ENCODE measurements at places on chromosomes 1 and 21.

- DNase-seq: no peak
These were observed 7.7 kb downstream of the ARMH1 start for GRCh38 chr1:44681905-44682882.

DNA sequence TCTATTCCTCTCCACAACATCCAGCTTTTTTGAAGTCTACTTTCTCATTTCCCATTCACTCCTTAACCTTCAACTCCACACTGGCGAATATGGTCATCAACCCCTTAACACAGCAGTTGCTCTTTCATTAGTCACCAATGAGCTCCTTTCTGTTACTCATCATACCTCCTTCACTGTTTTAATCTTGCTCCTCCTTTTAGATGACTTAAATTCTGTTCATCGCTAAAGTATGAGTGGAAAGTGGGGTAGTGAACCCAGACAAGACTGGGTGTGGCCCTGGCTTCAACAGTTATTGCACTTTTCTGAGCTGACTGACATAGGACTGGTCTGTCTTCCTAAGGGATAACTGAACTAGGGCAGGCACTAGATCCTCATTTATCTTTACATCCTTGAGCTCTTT, 51.3 kb downstream of the AKT3 start:
- peak; percentile 57 for DNase-seq

DNA sequence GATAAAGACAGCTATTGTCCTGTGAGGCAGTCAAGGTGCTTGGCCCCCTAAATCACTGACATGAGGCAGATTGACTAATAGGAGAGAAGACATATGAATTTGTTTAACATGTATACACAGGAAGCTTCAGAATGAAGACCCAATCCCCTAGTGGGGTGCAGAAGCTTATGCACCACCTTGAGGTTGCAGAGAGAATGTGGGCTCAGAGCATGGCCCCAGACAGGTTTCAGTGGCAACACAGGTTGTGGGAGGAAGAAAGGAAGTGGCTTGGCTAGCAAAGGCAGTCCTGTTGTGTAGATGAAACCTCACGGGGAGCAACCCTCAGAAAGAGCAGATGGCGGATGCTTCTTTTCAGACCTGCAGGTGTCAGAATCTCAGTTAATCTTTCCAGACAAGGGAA, 37.0 kb upstream of the PARP1 start:
- no peak for DNase-seq

DNA sequence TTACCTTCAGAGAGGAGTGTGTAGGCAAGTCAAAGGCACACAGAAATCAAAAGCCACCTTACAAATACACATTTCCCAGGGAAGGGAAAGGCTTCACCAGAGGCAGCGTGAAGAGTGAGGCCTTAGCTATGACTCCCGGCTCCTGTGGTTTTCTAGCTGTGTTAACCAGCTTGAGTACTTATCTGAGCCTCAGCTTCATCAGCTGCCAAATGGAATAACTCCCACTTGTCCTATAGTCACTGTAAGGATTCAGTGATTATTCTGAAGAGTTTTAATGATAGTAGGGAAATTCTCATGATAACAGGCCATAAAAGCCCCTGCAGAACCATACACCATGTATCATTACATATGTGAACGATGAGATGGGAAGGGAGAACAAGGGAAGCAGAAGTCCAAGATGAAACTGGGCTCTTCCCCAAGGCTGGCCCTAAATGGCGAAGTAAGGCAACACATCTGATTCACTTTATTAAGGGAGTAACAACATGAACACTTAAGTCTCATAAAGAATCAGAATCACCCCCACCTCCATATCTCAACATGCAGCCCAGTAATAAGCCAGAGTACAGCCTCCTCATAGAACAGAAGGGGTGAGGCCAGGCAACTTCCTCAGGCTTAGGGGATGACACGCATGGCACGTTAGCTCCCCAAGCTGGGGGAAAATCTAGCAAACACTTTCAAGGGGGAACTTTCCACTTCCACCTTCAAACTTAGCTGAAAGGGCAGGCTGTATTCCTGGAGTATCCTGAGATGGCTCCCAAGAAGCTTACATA, 63.7 kb downstream of the SLC66A1 start:
- DNase-seq: no peak

DNA sequence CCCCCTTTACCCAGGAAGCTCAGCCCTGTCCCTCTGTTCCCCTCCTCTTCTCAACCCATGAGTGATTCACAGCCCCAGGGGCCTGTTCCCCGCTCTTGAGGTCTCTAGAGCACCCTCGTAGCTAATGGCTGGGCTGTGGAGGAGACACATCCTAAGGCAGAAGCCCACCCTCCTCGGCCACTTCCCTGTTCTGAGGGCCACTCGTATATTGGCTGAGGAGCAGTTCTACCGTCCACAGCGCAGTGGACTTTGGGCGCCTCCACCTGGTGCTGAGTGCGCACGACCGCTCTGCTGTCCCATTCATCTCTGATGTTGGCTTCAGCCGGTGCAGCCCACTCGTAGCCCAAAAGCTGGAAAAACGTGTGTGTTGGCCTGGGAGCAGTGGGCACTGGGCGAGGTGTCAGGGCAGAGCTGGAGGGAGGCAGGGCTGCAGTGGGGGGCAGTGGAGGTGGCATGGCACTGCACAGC, 24.5 kb upstream of the PKP1 start:
- DNase-seq: no peak

DNA sequence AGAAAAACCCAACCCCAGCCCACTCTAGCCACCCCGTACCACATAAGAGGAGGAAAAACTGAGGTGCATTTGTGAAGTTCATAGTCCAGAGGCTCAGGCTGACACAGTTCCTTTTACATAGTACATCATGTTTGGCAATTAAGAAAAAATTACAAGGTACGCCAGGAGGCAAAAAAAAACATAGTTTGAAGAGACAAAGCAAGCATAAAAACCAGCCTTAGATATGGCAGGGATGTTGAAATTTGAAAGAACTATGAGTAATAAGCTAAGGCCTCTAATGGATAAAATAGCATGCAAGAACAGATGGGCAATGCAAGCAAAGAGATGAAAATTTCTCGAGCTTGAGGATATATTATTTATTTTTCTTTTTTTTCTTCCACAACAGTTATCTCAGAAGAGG, 31.9 kb downstream of the MIXL1 start:
- DNase-seq: no peak

DNA sequence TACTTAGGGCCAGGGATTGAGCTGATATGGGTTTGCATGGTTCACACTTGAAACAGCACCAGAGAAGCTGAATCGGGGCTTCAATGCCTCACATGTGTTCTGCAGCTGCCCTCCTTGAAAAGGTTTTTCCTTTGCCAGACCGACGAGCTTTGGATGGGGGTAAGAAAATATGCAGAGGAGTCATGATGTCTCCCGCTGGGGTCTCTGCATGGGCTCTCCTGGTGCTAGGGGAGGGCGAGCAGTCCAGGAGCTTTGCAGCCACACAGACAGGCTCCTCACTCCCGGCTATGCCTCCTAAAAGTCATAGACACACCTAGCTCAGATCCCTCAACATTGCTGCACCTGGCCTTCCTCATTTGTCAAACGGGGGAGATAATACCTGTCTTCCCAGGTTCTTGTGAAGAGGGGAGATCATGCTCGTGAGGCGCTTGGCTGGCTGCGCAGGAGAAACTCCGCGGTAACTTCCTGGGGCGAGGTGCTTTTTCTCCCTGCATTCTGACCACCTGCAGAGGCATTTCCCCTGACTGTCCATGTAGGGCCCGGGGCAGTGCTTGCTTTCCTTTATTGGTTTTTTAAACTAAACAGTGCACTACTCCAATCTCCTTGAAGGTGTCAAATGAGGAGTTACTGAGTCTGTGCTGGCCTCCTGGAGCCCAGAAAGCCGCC, 112.4 kb downstream of the PLXNA2 start:
- DNase-seq: no peak

DNA sequence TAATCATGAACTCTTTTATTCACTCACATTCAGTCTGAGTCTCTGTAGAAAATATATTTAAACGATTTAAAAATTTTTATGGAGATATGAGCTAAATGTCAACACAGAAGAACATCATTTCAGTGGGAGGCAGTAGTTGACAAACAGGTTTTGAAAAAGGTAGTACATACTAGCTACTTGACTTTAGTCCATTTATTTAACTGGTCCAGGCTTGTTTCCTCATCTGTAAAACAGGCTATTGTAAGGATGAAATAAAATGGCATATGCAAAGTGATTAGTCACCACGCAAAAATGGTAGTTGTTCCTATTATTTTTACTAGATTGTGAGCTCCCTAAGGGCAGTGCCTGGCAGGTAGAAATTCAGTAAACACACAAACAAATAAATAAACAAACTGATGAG, 75.2 kb downstream of the NTPCR start:
- DNase-seq: no peak

GRCh38 chr1:153626904-153627714, at the start of gene S100A13:
TSS of gene S100A13 (minus strand) at chr1:153627505. CDS start at chr1:153626472, 1,033 bp downstream.
- peak; percentile 92 for DNase-seq

- no peak for DNase-seq
These were observed 62.8 kb downstream of the CNST start for GRCh38 chr1:246629030-246629429.

DNA sequence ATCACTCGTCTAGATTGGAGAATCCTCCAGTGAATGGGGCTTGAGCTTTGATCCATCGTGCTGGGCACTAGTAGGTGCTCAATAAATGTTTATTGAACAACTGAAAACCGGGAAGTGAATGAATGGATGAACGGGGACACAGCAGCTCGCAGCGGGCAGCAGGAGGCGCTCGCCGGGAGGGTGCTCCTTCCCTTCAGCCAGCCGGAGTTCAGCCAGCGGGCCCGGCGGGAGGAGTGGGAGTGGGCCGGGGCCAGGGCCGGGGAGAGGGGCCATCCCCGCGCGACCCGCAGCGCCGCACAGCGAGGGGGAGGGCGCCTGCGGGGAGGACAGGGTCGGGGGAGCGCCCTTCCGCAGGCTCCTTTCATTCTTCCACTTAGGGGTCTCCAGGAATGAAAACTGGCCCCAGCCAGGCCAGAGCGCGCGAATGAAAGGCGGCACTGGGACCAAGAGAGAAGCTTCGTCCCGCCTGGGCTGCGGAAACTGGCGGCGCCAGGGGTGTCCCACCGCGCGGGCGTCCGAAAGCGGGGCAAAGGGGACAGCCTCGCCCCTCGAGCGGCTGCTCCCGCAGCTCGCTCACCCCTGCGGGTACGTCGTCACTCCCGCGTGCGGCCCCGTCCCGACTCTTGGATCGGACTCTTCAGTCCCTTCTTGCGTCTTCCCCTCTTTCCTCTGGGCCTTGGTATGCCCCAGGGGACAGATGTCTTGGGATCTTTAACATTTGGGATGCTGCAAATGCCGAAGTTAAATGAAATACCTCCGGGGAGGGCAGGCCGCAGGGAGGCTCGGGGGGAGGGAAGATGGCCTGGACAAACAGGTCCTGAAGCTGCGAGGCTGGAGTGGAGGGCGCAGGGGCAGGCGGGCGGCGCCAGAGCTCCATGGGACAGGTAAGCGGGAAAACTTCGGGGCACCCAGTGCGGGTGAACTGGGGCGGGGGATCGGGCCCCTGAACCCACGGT, 3.6 kb upstream of the INAVA start:
- DNase-seq: no peak

DNA sequence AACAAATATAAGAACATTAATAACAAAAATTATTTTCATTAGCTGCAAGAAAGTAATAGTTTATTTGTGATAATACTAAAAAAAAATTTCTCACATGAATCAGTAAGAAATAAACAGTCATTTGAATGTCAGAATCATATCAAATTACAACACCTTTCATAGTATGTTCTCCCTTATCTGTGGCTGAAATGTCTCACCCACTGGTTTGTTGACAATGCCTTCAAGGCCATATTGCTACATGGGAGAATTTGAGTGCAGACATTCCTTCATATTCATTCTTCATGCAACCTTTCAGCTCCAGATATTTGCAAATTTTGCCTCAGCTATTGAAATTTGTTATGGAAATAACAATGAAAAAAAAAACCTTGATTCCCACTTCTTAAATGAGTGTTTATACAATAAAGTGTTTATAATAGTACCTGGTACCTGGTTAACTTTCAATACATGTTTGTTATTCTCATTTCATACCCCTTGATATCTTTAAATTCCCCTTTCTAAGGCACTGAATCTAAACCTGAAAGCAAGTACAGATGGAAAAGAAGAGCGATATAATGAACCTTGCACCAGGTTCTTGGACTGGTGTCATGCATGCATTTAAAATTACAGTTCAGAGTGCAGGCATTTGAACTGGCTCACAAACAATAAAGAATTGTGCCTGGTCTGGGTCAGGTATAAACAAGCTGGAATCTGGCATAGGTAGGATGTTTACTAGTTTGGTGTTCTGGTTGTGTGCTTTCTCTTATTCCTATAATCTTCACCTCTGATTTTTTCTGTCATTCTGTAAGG, 242.2 kb upstream of the ADGRL2 start:
- no peak for DNase-seq

DNA sequence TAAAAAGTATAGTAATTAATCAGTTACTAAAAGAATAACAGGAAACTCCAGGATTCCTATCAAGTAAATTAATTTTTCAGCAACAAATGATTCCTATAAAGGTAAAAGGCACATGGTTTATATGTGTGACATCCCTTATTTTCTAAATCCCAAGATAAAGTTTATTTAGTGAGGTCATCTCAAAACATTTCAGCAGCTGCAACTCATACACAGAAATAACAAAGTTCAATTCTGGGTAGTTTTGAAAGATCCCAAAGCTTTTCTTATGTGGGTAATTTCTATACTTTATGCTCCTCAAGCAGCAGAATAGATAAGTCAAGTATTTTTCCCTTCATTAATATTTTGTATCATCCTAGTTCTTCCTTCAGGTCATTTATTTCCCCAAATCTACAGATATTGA, 117.7 kb downstream of the EIF4G3 start:
- DNase-seq: no peak

DNA sequence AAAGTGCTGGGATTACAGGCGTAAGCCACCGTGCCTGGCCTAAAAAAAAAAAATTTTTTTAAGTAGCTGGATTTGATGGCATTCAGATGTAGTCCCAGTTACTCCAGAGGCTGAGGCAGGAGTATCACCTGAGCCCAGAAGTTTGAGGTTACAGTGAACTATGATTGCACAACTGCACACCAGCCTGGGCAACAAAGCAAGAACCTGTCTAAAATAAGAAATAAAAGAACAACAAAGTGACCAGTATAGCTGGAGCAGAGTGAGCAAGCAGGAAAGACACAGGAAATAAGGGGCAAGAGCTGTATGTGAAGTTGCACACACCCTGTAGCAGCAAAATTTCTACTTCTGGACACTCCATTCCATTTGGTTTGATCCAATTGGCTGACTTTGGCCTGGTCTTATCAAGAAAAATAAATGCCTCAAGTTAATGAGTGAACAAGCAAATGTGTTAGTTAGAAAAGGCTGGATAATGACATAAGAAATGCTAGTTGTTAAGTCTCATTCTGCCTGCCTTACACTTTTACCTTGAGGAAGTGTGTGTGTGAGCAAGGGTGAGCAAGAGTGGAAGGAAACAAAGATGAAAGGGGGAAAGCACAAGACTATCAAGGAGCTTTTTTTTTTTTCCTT, 7.9 kb downstream of the ATP5IF1 start:
- DNase-seq: no peak

DNA sequence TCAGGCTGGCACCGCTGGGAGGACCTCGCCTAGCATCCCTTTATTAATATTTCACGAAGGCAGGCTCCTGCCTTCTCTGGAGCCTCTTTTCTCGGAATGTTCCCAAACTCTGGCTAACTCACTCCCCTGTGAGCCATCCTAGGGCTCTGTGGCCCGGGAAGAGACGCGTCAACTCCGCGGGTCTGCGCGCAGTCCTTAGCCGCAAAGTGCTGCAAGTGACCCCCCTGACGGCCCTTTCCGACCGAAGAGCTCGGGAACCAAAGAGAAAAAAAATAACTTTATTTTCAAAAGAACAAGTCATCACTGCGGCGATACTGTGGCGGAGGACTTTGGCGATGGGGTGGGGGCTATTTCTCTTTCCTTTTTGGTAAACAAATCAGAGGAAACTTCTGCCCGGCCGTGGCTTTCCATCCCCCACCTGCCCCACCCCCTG, 14.6 kb downstream of the NR5A2 start:
- peak; percentile 49 for DNase-seq

Measured in lung microvascular endothelial cell (primary cell).